Activated T-cell treated with anti-CD3 and anti-CD28 coated beads, Interleukin-2, amount 50 U/mL, for 72 hours (primary cell): ENCODE measurements at places on chromosomes 7 and 10.

DNA sequence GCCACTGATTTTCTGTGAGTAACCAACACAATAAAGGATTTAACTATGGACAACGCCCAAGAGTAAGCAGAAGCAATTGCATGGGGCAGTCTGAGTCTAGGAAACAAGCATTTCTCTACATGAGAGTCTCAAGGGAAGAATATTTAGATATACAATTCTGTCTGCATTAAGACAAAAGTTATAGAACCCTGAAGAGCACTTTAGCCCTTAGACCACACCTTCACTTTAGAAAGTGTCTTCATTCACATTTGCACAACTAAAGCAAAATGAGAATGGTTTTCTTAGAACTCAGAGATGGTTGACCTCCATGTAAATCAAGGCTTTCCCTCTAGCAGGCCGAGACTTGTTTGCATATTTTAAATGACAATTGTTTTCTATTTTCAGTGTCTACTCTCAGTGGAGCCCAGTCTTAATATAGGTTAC is 25.5 kb upstream of the TRIM24 start:
- no peak for DNase-seq

DNA sequence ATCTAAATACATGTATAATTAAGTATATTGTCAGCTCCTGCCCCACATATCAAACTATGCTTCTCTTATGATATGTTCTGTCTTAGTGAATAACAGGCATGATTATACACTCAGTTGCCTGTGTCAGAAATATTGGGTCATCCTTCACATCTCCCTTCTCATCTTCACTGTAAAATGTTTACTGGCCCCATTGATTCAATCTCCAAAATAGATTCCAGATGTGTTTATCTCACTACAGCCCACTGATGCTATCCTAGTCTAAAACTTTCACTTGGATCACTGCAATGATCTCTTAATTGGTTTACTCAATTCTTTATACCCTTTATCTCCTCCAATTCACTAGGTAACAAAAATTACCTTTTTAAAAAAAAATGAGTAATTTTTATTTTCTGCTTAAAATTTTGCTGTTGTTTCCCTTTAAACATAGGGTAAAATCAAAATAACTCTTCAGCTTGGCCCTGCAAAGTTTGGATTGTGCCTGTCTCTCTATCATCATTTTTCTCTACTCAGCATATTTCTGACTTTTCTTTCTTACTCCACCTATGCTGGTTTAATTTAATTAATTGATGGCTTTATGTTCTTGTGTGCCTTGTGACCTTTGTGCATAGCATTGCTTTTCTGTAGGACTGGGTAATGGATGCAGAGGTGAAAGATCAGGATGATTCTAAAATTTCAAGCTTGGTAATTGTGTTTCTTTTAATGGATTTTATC is 233.9 kb upstream of the FOXP2 start:
- no peak for DNase-seq

DNA sequence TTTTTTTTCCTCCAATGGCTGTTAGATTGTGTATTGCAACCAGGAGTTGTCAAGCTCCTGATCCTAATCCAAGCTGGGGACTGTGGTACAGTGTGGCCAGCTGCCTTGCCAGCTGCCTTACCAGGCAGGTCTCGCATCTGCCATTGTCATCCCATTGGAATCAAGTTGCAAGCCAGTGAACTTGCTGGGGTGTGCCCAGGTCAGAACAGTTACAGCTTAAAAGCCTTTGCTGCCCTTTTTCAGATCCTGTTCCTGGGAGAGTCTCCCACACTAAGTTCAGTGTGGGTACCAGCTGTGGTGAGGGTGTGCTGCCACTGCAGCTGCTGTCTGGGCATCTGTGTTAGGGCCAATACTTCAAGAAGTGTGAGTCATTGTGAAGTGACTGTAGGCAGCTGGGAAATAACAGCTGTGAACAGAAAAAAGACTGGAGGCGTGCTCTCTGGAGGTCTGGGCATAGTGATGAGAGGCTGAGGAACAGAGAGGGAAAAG is 72.8 kb downstream of the CCNY start:
- DNase-seq, result peak; percentile 17

GRCh38 chr10:1604246-1604645 is 133.1 kb downstream of the ADARB2 start:
- no peak for DNase-seq

GRCh38 chr10:131561897-131562296 is 250.4 kb upstream of the TCERG1L start:
- no peak for DNase-seq

DNA sequence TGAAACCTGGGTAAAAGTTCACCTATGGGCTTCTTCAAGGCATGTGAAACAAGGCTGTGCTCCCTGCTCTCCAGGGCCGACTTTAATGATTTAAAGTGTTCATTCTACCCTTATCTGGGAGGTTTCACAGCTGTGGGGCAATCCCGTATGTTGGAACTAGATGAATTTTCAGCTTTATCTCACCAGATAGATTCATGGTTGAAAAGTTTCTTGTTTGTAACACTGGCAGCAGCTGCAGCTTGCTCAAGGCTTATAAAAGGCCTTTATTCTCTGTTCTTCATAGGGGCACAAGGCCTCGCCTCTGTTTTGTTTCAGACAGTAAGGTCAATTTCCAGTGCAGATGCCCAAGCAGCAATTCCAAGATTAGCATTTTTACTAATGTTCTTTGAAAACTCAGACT is 70.4 kb upstream of the DNAJB12 start:
- DNase-seq, result no peak

DNA sequence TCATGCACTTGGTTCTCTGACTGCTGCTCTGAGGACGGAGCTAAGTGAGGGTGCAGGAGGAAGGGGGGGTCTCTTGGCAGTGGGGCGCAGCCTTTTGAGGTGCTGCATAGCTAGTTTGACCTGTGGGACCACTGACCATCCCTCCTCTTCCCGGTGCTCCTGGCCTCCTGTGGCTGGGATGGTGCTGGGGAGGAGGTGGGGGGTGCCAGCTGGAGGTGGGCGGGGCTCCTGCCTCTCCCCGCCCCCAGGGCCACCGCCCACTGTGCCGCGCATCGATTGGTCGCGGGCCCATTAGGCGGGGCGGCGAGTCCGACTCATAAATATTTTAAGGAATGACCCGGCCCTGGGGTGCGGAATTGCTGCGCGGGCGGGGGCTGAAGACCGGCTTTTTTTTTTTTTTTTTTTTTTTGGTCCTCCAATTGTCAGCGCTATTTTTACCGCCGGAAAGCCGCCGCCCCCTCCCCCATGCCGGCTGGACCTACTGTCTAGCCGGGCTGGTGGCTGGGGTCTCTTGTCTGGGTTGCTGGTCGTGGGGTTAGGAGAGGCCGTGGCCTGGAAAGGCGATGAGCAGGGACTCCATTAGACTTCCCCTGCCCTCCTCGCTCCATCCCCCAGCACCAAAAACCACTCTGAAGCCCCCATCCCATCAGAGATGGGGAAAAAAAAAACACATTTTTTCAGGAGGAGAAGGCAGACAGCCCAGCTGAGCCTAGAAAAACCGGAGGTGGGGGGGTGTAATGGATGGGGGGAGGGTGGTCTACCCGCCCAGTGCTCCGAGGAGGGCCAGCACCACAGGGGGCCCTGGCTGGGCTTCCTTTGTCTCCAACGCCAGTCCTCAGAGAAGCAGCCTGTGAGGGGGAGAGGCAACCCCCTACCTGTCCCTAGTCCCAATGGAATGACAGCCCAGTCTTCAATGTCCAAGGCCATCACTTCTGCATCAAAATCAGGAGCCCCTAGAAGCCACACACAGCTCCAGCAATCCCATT is 6.4 kb downstream of the SH2B2 start:
- no peak for DNase-seq

DNA sequence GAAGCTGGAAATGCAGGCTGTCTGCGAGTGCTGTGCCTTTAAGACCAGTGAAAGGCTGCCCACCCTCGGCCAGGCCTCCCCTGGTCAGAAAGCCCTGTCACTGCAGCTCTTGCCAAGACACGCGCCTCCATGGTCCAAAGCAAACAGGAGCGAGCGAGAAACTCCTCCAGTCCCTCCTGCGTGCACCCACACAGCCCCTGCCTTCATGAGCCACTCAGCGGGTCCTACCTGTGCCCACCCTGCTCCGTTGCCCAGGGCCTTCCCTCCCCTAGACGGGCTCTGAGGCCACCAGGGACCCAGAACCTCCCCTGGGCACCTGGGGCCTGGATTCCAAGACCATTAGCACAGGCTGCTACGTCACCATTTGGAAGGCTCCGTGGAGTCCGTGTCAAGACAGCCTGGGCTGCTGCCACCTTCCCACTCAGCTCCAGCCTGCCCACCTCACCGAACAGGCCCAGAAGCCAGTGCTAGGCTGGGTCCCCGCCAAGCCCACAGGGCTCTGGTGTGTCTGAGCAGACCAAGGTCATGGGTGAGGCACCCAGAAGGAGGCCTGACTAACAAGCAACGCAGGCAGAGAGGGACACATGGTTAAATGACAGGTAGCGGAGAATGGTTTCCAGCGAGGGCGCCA is 144.5 kb downstream of the NEURL1 start:
- no peak for DNase-seq

GRCh38 chr7:96287559-96287958 is 34.3 kb downstream of the SLC25A13 start:
- DNase-seq, result no peak

GRCh38 chr7:80136261-80137055 is 1.8 kb downstream of the GNAI1 start:
- no peak for DNase-seq

DNA sequence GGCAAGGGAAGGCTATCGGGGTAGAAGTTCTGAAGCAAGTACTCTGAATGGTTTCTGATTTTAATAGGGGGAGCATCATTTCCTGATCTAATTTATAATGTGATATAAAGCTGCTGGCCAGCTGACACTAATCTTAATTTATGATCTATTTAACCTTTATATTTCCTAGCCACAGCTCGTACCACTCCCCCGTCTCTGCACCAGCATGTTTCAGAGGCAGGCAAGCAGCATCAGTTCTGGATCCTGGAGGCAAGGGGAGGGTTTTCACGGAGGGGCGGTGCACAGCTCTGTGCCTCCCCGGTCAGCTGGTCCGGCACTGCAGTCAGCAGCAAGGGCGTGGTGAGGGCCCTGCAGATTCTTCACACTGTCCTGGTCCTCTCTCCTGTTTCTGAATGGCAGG is 30.0 kb downstream of the MGMT start:
- no peak for DNase-seq

- DNase-seq, result no peak
Measured at GRCh38 chr10:126702181-126702580, 31.7 kb upstream of the C10orf90 start.

DNA sequence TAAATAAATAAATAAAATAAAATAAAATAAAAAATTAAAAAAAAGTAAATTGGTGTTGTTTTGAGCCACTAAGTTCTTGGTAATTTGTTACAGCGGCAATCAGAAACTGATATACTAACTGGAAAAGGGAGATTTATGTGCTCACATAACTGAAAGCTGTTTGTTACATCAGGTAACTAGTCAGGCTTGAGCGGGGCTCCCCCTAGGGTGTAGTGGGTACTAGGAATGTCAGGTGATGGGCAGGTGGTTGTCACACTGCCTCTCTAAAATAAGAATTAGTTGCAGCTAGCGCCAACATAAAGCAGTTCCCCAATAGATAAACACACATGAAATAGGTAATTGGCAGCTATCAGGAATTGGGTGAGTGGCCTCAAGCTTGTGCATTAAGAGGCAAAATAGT is 1336.9 kb downstream of the XPNPEP1 start:
- no peak for DNase-seq

- DNase-seq, result no peak
Measured at GRCh38 chr7:48899932-48900331, 24.4 kb upstream of the CDC14C start.

DNA sequence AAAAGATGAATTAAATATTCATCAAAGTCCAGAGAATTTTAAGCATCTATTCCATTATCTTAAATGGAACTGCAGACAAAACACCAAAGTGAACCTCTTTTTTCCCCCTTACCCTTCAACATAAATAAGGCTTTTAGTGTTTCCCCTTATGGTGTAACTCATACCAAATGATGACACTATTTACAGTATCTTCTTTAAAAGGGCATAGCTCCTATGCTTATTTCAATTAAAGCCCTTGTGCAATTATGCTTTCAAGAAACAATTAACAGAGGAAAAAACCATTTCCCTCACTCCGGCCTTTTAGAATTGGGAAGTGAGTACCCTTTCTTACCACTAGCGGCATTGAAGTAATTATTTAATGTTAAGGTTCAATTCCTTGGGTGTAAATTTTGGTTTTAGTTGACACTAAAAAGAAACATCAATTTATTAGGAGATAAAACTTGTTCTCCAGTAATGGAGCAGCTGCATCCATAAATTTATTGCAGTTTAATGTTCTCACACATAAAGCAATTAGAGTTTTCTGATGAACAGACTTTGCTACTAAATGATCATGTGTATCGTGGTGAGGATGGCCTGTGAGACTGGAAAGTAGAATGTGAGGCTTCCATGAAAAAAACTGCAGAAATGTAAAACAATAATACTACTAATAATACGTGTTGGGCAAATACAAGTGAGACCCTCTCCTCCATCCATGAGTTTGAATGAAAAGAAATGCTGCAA is 661.3 kb downstream of the PARD3 start:
- no peak for DNase-seq

GRCh38 chr7:84821671-84822534 is 365.0 kb downstream of the SEMA3D start:
- DNase-seq, result no peak

DNA sequence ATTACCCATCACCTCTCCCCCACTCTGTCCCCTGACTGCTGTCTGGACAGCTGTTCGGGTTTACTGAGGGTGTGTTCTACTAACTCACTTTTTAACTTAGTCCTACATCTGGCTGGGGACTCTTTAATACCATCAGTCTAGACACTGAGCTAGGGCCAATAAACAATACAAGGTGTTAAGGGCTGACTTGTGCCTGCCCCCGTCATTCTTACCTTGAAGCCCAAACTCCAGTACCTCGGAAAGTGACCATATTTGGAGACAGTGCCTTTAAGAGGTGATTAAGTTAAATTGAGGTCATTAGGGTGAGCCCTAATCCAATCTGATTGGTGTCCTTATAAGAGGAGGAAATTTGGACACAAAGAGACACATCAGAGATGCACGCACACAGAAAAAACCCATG is 35.7 kb downstream of the STEAP1B start:
- no peak for DNase-seq

- no peak for DNase-seq
Measured at GRCh38 chr7:91243591-91244301, 20.5 kb upstream of the FZD1 start.

GRCh38 chr7:47458057-47458456 is 123.9 kb downstream of the TNS3 start:
- DNase-seq, result no peak

GRCh38 chr7:134420424-134421125 is 38.3 kb downstream of the AKR1B1 start:
- no peak for DNase-seq

GRCh38 chr7:156466272-156466671 is 174.3 kb upstream of the RNF32 start:
- DNase-seq, result no peak

DNA sequence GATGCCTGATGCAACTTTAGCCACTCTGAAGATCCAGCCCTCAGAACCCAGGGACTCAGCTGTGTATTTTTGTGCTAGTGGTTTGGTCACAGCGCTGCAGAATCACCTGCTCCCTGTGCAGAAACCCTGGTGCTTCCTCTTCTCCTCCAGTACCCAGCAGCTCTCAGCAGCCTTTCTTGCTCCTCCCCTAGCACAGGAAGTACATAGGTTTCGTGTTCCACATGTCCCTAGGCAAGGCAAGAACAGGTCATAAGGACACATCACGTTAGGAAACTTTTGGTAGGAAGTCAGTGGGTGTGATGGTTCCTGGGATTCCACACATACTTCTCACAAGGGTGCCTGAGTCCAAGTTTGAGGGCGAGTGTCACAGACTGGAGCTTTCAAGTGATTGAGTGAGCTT is 167.9 kb upstream of the PRSS1 start:
- no peak for DNase-seq
